ENCODE measurements at places on chromosomes 13 and 19.

- peak; percentile 84 for DNase-seq
These were observed 4.0 kb upstream of the FLT3LG start for GRCh38 chr19:49469828-49470614.

GRCh38 chr19:50562996-50563395, 5.2 kb downstream of the LRRC4B start:
- no peak for DNase-seq

DNA sequence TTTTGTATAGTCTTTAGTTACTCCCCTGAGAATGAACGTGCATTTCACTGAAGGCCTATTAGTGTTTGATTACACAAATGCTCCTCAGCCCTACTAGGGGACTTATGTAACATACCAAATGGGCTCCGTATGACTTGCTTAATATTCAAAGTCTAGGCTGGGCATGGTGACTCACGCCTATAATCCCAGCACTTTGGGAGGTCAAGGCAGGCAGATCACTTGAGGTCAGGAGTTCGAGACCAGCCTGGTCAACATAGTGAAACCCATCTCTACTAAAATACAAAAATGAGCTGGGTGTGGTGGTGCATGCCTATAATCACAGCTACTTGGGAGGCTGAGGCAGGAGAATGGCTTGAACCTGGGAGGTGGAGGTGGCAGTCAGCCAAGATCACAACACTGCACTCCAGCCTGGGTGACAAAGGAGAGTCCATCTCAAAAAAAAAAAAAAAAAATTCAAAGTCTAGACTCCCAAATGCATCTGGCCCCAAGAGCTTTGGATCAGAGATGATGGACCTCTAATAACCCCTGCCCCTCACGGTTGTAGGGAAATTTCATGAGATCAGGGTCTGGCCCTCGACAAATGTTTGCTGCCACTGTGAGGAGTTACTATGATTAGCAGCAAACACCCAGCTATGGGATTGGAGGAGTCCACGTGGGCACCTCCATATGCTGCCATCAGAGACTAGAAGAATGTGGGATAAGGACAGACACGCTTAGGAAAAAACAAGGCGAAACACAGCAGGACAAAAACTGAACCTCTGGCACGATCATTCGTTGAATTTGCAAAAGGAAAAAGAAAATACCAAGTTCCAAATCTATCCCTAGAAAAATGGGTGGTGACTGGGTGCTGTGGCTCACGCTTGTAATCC, 4.6 kb downstream of the FBXO17 start:
- no peak for DNase-seq

DNA sequence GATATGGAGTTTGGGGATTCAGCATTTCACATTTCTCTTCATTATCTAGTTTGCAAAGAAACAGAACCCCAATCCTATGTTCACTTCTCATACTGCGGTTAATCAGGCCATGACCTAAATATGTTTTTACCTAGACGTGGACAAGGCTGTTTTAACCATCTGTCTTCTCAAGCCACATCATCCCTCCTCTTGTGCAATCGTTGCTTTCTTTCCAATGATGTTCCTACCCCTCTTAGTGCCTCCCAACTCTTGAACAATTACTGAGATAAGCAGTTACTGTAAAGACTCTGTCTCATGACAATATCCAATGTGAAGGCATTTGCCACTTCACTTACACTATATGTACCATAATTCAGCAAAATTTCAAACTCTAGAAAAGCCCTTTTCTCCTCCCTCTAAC, 406.2 kb downstream of the LIG4 start:
- no peak for DNase-seq

GRCh38 chr19:35787227-35787799, 11.9 kb downstream of the ARHGAP33 start:
- DNase-seq, result no peak

DNA sequence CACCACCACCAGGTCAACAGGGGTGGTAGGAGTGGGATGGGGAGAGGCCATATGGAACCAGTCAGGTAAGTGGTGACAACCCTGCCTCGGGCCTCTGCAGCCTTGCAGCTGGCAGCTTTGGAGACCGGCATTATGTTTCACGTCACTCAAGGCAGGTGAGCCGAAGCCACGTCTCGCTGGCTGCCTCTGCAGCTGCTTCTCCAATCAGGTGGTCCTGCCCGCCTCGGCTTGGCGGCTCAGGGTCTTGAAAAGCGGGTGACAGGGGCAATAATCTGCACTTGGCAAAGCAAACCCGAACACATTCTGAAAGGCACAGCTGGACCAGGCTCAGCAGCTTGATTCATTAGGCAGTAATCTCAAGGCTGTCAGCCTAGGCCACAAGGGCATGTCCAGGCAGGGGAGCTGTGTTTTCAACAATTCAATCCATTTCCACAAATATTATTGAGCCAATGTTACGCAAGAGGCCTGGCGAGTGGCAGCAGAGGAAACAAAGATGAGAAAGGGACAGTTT, 77.4 kb upstream of the PCDH8 start:
- DNase-seq, result no peak

DNA sequence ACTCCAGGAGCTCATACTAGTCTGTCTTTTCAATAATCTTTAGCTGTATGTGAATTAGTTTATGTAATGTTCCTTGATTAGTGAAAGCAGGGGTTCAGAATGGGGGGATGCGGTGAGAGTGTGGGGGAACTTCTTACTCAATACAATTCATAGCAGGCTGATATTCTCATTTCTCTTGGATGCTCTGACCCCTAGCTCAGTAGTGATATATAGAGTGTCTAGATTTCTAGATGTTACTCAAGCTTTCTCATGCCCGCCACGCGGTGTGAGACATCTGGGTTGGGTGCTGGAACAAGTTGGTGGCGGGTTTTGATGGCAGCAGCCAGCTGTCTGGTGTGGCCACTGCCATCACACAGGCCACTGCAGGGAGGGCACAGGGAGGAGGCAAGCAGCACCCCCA, 39.3 kb upstream of the FLT1 start:
- no peak for DNase-seq

All from activated T-helper 1 cell treated with anti-CD3 and anti-CD28 coated beads, Interleukin-12 subunit alpha, Interleukin-12 subunit beta, Interleukin-2, Interleukin-4 antibody, amounts not matched to agents 30 ng/mL and 10 ng/mL and 1 ng/mL, durations not matched to agents 14 hours and 24 hours and 36 hours (primary cell).